ENCODE measurements at places on chromosomes 5 and 9.

DNA sequence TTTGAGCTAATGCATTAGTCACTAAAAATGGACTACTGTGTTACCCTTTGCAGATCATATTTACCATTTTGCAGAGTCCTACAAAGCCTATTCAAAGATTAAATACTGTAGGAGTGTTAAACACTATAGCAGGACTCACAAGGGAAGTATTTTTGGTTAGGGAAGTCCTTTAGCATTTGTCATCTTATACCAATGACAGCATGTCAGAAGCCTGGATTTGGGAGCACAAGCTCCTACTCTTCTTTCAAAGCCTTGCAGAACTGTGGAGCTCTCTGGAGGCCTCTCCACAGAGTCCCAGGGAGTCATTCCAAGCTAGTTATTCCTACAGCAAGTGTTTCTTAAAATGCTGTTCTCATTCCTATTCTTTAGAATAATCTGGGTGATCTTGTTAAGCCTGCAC is 288.8 kb downstream of the PIK3R1 start:
- DNase-seq, result no peak

DNA sequence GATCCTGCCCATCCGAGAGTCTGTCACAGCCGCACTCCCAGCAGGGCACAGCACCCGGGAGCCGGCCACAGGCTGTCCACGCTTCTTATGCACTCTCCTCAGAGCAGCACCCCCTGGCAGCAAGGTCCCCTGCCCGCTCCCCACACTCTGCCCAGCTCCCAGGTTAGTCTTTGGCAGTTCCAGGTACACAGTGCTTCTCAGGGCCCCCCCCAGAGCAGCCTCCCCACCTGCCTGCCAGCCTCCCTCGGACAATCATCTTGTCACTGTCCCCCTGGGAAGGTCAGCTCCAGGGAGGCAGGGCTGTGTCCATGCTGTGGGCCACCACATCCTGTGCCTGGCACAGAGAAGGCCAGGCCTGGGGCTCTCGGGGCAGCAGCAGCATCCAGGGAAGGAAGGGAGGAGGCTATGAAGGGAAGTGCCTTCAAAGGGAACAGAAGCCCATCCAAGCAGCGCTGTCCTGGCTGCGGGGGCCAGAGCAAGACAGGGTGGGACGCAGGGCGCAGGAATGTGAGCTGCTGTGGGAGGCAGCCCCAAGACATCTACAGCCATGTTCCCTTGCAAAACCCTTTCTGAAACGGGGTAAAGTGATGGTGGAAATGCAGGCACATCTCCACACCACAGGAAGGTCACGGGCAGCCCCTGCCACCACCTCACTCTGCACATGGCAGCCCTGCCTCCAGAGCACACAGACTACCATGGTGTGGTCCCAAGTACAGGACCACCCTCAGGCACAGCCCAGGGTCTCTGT is 68.6 kb upstream of the ADAMTS2 start:
- no peak for DNase-seq

DNA sequence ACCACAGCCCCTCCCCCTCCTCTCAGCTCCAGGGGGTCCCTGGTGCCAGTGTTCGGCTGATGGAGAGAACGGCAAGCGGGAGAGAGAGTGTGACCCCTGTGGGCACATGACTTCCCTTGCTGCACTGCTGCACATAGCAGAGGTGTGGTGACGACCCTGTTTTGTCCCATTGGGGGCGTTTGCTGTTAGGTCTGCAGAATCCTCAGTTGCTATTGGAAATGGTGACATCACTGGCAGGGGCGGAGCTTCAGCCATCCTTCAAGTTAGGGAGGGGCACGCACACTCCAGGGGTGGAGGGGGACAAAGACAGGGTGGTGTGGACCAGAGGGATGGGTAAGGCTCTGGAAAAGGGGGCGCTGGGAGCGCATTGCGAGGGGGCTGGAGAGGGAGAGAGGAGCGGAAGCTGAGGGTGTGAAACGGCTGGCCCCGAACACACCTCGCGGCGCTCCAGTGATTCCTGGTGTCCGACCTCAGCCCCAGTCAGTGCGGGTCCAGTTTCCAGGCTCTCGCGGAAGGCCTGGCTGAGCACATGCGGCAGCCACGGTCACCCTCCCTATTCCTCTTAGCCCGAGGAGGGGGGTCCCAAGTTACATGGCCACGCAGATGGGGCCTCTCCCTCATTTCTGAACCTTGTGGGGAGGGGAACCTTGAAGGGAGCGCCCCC is 764 bp upstream of the GRIN1 start:
- no peak for DNase-seq

DNA sequence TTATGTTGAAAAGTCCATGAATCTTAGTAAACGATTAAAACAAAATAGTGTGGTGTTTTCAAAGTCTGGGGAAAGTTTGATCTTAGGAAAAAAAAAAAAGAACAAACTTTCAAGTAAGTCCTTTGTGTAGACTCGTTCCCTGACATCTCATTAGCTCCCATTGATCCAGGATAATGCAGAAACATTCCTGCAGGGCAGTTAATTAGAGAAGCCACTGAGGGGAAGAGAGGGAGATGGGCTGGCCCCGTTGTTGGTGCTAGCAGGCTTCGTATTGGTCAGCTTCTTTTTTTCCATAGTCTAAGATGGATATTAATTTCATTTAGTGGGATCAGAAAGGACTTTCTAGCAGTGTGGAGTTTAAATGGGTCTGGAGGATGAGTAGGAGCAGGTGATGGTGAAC is 340.2 kb downstream of the DRD1 start:
- no peak for DNase-seq

- no peak for DNase-seq
Observed at GRCh38 chr5:59326596-59326995, 566.9 kb downstream of the PDE4D start.

DNA sequence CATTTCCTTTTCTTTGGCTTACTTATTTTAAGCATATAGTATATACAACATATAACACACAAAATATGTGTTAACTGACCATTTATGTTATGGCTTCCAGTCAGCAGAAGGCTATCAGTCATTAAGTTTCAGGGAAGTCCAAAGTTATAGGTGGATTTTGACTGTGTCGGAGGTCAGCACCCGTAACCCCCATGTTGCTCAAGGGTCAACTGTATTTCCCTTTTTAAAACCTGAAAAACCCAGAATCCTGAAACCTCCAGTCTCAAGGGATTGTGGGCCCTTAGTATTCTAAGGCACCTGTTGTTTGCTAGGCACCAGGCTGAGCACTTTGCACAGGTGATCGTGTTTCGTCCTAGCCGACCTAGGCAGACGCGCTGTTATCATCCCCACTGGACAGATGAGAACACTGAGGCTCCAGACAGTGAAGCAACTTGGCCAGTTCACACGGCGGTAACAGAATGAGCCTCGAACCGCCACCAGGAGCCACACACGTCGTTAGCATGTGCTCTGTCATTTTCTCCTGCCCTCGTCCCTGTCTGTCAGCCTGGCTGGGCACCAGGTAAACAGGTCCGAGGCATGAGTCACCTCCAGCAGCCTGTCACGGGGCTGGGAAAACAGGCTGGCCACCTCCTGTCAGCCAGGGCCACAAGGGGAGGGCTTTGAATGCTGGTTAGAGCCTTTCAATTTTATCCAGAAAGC is 39.9 kb downstream of the DUSP1 start:
- no peak for DNase-seq

DNA sequence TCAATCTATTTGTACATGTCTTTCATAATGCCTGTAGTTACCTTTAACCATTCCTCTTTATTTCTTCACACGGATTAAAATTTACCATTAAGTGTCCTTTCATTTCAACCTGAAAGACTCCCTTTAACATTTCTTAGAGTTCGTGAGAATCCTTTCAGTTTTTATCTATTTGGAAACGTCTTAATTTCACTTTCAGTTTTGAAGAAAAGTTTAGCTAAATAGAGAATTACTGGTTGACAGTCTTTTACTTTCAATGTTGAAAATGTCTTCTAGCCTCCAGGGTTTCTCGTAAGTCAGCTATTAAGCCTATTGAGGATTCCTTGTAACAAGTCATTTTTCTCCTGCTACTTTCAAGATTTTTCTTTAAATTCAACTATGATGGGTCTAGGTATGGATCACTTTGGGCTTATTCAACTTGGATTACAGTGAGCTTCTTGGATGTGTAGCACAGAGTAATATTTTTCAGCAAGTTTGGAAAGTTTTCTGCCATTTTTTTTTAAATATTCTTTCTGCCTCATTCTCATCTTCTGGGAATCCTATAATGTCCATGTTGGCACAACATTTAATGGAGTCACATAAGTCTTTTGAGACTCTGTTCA is 48.5 kb downstream of the RFX3 start:
- DNase-seq, result no peak

DNA sequence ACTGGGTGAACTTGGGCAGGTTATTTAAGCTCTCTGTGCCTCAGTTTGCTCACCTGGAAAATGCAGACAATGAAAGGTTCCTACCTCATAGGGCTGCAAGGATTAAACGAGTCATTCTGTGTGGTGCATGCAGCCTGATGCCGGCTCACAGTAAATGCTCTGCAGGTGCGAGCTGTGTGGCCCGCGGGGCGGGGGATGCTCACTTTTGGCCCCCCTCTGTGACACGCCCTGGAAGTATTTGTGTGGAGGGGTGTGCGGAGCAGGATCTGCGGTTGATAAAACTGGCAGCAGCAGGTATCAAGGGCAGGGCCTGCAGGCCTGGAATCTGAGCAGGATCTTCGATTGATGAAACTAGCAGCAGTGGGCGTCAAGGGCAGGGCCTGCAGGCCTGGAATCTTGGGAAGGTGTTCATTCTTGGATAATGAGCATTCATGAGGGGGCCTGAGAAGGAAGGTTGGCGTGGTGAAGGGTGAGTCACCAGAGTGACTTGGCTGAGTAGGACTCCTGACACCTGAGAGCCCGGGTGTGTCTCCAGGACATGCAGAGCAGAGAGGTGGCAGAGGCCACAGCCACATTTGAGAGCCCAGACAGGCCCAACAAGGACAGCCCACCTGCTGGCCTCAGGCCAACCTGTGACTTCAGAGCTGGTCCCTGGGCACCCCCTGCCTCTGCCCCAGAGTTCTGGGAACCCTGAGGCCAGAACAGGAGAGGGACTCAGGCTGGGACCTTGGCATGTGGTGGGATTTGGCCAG is 11.9 kb downstream of the UNC5A start:
- no peak for DNase-seq

- no peak for DNase-seq
Observed at GRCh38 chr9:73153793-73154227, 2.1 kb downstream of the ANXA1 start.

GRCh38 chr5:107570805-107571531 is 99.8 kb downstream of the EFNA5 start:
- DNase-seq, result no peak
